ENCODE measurements at places on chromosomes 16 and 17.

- no peak for DNase-seq
These were observed 15.4 kb downstream of the ARL2BP start for GRCh38 chr16:57260294-57260929.

DNA sequence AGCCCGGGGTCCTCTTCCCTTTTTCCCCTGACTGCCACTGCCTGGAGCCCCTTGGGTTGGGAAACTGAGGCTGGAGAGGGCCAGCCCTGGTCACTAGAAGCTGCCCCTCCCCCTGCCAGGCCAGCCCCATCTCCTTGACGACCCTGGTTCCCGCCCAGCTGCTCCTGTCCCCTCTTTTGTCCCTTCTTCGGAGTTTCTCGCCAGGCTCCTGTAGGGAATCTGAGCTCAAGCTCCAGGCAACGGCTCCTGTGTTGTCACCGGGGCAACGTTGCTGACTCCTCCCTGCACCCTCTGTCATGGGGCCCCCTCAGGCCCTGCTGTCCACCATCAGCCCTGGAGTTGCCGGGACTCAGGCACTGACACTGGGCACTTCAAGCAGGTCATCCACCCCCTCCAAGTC is 5.7 kb downstream of the LLGL1 start:
- no peak for DNase-seq

DNA sequence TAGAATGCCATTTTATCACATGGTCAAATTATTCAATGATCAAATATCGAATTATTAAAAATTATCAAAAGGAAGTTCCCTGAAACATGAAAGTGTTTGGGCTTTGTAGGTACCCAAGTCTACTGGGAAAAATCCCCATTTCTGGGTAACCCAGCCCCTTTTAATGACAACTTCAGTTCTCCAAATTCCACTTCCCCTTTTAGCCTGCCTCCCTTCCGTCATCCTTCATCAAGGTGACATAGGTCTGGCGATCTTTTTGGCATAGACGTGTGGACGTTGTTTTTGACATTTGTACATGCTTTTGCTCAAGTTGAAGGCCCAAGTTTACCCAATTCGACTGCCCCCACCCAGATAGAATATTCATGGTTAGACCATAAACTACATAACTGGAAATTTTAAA is 660.9 kb downstream of the MAF start:
- no peak for DNase-seq

DNA sequence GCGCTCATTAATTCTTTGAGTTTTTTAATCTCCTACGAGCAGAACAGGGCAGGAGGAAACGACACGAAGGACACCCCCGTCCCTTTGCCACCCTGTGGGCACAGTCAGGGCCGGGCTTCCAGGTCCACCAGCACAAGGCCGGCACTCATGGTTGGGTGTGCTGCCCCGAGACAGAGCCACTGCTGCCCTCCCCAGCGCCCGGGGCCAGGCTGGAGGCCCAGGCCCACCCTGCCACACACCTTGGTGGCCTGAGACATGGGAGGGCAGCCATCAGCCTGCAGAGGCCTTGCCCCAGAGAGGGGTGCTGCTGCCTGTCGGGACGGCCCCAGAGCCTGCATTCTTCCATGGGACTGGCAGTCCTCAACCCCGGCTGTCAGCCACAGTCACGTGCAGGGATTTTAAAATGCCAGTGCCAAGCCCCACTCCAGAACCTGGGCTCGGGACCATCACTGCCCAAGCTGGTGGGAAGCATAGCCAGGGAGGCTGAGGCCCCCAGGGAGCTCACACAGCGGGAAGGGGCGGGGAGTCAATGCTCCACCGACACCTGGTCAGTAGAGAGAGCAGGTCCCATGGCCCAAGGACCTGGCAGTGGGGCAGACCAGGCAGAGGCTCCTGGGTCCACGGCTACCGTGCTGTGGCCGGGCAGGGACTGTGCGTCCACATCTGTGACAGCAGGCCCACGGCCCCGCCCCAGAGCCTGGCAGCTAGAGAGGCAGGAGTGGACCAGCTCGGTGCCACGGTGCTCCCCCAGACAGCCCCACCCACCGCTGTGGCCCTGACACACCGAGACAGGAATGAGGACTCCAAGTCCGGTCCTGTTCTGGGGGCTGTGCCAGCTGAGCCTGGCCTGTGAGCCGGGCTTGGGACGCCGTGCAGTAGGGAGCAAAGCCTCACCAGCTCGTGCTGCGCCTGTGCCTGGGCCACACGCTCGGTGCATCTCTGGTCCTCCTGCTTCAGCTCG is 27.5 kb downstream of the CEP131 start:
- no peak for DNase-seq

DNA sequence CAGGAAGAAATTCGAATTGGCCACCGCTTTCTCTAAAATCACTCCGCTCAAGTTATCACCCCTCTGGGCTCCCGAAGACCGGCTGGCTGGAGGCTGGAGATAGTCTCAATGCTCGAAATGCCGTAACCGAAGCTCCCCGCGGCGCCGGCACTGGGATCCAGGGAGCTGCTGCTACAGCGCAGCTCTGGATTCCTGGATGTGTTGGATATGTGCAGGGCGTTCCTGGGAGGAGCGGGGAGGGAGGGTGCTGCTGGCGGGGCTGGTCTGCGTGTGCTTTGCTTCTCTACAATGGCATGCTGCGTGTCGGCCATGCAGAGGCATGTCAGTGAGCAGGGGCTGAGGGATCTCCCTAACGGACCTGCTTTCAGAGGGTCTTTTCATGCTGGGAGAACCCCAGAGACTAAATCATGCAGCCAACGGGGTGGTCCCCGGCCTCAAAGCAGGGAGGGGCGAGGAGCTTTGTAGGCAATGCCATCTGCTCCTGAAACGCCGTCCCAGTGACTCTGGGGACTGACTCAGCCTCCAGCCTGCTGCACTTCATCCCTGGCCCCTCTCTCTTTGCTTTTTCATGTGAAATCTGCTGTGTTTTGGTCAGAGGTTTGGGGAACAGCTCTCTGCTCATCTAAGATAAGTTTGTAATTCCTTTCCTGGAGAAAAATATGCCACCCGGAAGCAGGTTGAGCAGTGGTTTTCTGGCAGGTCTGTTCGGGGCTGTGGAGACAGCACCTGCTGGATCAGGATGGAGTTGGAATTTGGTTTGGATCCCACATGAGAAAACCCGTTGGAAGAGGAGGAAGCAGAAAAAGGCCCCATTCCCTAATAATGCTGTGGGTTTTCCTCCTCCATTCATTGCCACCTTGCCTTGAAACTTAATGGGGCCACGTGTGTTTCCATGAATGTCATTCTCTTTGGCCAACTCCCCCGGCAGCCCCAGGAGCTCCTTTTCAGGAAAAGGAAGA is 311.4 kb downstream of the SEC14L1 start:
- no peak for DNase-seq

GRCh38 chr16:74700116-74700437 is 585 bp downstream of the MLKL start:
- no peak for DNase-seq

GRCh38 chr16:55754056-55754455 is 78.8 kb downstream of the CES1 start:
- DNase-seq, result no peak

DNA sequence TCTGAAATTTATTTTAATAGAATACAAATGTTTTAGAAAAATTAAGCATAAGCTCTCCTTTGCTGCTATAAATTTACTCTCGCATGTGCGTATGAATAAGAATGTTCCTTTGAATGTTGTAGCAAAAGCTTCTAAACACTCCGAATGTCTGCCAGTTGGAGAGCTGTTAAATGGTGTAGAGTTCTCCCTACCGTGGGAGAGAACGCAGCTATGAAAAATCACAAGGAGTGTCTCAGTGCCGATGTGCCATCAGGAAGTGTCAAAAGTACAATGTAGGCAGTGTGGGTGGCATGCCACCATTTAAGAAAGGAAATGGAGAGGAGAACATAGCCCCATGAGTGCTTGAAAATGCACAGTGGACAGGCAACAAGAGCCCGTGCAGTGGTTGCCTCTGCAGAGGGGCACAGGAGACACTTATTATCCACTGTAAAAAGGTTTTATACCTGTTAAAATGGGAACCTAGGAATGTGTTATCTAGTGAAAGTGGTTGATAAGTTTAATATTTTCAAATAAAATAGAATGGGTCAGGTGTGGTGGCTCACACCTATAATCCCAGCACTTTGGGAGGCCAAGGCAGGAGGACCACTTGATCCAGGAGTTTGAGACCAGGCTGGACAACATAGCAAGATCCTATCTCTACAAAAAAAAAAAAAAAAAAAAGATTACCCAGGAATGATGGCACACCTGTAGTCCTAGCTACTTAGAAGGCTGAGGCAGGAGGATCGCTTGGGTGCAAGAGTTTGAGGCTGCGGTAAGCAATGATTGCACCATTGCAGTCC is 144.0 kb downstream of the SOCS1 start:
- no peak for DNase-seq

DNA sequence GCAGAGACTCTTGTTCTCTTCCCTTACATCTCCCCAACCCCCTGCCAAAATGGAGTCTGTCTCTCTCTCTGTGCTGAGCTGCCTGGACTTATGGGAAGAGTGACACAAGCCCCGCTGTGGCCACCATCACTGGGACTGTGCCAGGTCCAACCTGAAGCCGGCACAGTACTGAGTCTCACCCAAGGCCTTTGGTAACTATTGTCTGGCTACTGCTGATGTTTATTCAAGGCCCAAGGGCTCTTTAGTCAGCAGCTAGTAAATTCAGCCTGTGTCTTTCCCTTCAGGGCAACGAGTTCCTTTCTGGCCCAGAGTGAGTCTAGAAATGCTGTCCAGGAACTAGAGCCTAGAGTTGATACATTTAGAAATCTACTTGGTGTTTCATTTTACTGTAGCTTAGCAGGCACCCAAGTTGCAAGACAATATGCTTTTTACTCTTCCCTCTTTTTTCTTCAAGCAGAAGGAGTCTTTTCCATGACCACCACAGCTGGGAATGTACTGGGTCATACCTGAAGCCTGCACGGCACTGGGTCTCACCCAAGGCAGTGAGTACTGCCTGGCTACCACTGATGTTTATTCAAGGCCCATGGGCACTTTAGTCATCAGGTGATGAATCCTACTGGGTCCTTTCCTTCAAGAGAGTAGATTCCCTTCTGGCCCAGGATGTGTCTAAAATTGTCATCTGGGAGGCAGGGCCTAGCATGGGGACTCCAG is 17.7 kb downstream of the EFCAB5 start:
- no peak for DNase-seq

GRCh38 chr17:7557775-7558543 is 591 bp upstream of the TNFSF13 start:
- DNase-seq, result no peak

DNA sequence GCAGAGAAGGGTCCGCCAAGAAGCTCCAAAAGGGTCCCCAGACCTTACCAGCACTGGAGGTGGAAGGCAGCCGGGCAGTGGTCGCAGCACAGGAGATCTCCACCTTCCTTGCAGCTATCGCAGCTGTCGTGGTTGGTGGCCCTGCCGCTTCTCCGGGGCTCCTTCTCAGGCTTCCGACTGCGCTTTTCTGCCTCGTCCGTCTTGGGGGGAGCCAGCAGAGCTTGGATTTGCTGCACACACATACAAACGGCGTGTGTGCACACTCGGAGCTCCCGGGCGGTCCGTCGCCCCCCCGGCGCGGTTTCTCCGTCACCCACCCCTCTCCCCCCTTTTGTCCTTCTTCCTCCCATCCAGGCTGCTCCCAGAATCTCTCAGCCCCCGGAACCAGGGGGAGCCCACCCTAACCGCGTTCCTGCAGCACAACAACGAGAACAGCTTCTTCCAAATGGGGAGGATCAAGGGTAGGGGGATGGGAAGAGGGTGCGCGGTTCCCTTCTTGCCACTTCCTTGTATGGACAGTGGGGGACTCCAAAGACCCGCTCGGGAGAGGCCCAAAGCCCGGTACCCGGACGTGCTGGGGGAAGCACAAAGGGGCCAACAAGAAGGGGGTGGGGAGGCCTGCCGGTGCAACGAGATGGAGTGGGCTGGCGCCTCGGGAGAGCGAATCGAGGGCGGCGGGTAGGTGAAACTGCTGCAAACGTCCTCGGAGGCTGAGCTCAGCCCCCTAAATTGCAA is 1.1 kb downstream of the PHF12 start:
- peak; percentile 37 for DNase-seq

- DNase-seq, result no peak
These were observed 19.8 kb downstream of the HNF1B start for GRCh38 chr17:37725021-37725595.

DNA sequence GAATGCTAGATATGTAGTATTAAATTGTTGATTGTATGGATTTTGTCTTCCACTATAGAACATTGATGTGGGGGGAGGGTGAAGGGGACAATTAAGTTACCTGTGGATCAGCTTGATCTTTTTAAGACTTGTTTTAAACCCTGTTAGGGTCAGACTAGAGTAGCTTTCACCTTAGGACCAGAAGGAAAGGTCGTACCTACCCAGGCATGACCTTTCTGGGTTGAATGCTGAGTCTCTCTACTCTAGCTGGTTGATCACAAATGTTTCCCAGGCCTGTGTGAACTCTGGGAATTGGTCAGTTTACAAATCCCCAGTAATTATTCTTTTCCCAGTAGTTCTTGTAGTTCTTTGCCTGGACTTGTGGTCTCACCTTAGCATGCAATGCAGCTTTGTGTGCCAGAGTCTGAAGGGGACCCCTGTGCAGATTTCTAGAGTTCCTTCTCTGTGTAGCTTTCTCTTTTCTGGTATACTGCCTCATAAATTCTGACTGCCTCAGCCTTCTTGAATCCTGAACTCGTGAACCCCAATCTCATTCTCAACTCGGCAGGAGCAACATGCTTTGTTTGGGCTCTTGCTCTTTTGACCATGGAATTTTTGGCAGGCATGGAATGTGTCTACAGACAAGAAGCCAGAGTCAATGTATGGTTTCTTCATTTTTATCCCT is 54.1 kb downstream of the VMP1 start:
- DNase-seq, result no peak

DNA sequence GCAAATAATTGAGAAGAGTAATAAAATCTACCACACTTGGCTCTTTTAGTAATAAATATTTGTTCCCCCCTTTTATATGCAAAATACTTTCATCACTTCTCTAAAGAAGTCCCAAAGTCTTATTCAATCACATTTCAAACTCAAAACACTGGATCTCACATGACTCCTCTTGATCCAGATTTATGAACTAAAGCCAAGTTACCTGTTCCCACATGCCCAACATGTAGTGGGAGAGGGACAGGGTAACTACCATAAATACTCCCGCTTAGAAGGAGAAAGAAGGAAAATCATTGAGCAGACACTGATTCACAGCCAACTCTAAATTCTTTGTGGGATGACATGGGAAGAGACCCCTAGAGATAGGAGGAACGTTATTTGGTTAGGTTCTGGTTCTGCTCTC is 64.9 kb upstream of the PMFBP1 start:
- DNase-seq, result no peak

GRCh38 chr17:81566461-81567126 is 14.4 kb upstream of the FAAP100 start:
- DNase-seq, result no peak

Data from activated T-helper 1 cell treated with anti-CD3 and anti-CD28 coated beads, Interleukin-2, amount 50 U/mL, for 16 hours (primary cell).